ENCODE measurements at places on chromosomes 1 and 21.

DNA sequence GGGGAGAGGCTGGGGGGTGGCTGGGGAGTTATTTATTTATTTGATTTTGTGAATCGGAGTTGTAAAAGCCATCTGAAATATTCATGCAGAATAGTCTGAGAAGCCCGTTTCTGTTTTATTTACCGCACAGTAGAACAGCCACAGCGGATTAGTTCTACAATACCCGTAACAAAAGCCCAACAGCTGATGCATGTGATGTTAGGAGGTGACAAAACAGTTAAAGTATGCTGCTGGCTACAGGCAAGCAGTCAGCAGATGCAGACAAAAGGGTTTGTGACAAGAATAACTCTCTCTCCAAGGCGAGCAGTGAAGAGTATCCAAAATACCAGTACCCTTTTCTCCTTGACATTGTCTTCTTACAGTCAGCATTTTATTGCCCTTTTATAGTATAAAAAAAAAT is 42.0 kb downstream of the PROX1 start:
- DNase-seq = no peak

DNA sequence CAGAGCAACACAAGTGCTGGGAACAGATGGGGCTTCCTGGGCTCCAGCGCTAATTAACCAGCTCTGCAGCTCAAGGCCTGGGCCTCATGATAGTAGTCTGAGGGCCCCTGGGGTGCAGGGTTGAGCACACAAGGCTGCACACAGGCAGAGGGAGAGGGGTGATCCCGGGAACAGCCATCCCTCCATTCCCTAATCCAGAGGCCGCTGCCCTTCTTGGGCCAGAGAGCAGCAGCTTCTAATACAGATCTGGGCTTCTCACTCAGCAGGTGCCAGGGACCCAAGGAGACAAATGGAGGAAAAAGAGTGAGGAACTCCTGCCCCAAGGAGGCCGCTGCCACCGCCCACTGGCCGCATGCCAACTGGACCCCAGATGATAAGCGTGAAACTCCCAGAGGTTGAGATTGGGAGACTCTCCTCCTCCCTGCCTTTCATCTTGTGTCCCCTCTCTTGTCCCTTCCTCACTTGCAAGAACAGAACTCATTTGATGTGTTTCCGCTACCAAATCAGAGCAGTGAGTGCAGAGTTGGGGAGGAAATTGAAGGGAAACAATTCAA is 58.0 kb upstream of the IFNAR2 start:
- DNase-seq = no peak

DNA sequence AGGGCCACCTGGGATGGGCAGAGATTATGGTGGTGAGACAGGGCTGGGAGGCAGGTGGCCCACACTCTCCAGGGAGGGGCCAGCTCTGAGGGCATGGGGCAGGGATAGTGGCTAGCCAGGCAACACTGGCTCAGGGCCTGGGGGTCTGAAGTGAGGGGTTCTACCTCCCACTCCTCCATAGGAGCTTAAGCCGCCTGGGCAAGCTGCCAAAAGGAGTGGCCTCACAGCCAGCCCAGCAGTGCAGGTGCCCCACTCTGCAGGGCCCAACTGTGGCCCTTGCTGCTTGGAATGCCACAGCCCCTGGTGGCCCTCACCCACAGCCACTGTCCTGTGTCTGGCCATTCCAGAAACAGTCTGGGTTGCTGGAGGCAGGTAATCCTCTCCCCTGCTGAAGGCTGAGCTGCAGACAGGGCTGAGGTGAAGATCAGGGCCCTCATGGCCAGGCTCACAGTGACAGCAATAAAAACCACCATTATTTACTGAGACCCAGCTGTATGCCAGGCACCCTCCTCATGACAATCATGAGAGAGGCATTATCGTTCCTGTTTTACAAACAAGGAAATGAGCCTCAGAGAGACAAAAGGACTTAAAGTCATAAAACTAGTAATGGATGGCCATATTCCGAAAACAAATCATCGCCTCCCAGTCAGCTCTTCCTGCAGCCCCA is 31.0 kb downstream of the KIF21B start:
- DNase-seq = no peak

GRCh38 chr1:91308544-91308943 is 96.1 kb downstream of the HFM1 start:
- no peak for DNase-seq

DNA sequence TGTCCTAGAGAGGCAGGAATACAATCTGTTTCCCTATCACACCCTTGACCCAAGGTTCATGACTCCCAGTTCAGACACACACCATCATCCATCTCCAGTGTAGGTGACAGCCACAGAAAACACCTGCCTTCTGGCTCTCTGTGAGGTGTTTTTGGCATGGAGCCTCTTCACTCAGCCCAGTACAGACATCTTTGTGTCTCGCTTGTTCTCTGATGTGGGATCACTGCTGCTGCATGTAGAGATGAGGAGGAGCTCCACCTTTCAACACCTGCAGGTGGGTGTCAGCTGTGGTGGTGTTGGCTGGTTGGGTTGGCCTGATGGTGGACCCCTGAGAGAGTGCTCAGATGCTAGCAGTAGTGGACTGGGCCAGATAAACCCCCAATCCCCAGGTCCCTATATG is 916.7 kb upstream of the B3GALT2 start:
- DNase-seq = no peak

GRCh38 chr1:205343431-205344065 is 13.2 kb downstream of the KLHDC8A start:
- DNase-seq = no peak

- no peak for DNase-seq
Observed at GRCh38 chr1:205783904-205784303, 8.6 kb upstream of the RAB29 start.

- DNase-seq = no peak
Observed at GRCh38 chr1:157137408-157138219, 581 bp downstream of the ETV3 start.

- no peak for DNase-seq
Observed at GRCh38 chr1:201004732-201005131, 18.8 kb downstream of the KIF21B start.

DNA sequence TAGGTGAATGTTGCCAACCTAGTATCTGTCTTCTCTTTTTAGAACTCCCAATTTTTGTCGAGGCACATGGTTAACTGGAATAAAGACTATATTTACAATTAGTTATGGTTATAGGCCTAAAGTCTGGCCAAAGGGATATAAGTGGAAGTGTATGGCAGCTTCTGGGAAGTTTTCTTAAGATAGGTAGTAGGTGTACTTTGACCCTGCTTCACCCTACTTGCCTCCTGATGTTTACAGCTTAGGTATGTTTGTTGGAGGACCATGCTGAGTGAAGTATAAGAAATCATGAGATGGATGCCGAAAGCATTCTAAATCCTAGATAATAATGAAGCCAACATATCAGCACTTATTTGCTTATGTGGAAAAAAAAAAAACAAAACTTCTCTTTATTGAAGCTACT is 272.1 kb downstream of the S1PR1 start:
- DNase-seq = no peak

DNA sequence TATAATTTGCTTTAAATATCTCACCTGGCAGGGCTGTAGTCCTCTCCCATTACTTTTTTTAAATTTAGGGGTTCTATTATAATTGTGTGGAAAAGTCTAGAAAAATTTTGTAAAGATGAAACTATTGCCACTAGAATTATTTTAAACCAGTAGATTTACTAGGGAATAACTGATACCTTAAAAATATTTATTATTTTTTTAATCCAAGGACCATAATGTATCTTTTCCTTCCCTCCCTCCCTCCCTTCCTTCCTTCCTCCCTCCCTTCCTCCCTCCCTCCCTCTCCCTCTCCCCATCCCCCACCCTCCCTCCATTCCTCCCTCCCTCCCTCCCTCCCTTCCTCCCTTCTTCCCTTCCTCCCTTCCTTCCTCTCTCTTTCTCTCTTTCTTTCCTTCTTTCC is 90.5 kb downstream of the DNM3 start:
- DNase-seq = no peak

DNA sequence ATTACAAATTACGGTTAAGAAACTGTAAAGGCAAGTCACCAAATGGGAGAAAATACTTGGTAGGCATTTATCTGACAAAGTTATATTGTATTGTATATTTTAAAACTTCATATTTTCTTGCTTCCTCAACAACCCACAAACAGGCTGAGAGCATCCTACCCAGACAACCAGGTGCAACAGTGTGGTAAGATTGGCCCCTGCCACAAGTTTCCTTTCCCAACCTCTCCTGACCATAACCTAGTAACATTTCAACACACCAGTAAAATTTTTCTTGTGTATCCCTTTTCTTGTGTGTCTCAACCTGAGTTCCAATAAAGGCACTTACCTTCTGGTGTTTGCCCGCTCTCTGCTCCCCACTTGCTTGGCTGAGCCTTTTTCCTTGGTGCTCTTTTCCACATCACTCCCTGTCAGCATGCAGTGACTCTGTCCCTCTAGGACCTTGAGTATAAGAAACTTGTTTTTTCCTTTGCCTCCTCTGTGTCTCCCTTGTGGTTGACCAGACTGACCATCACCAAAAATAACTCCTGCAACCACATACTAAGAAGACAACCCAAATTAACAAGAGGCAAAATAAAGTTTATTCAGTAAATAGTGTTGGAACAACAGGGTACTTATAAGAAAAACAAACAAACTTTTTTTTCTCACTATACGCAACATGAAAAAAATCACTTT is 40.9 kb downstream of the FCRL3 start:
- DNase-seq = no peak

- no peak for DNase-seq
Observed at GRCh38 chr1:81379430-81379829, 421.3 kb upstream of the ADGRL2 start.

DNA sequence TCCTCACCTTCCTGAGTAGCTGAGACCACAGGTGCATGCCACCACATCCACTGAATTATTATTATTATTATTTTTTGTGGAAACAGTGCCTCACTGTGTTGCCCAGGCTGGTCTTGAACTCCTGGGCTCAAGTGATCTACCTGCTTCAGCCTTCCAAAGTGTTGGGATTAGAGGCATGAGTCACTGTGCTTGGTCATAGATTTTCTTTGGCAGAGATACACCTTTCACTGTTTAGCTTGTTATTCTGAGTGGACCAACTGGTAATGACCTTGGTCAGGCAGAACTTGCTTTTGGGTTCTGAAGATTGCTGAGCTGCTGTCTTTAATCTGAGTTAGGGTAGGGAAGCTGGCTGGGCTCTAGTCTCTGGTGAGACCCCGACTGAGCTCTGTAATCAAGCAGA is 66.8 kb downstream of the DNAH14 start:
- no peak for DNase-seq

GRCh38 chr1:117147856-117148588 is 26.5 kb upstream of the TRIM45 start:
- DNase-seq = no peak

DNA sequence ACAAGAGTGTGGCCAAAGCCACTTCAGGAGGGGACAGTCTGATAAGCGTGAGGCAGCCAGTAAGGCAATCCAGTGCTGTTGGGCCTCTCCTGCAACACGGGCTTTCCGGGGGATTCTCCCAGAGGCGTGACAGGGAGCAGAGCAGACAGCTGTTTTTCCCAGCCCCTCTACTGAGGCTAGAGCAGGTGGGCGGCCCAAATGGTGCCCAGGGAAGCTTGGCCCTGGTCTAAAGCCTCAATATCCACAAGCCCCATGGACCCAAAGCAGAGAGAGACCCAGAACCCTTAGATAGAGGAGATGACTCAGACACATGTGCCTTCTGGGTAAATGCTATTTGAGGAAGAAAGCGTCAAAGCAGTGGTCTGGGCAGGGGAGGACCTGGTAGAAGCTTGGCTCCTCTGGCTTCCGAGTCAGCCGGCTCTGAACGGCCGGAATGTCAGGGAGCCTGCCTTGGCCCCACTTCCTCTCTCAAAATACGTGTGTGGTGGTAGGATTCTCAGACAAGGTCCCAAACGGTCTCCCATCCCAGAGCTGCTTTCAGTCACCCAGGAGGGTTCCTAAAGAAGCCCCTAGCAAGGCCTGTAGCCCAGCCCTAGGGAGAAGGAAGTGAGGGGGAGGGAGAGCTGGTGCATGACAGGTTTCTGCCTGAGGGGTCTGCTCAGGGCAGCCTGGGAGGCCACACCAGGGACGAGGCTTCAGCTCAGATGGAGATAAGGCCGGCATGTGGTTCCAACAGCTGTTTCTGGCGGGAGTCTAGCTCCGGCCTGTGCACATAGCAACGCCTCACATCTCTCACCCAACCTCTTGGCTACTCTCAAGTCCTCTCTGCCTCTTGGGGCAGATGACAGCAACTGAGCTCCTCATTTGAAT is 28.8 kb downstream of the PIK3C2B start:
- DNase-seq = no peak

- DNase-seq = no peak
Observed at GRCh38 chr21:34734696-34735095, 65.9 kb downstream of the CLIC6 start.

- no peak for DNase-seq
Observed at GRCh38 chr1:201594575-201595245, 55.8 kb downstream of the NAV1 start.

DNA sequence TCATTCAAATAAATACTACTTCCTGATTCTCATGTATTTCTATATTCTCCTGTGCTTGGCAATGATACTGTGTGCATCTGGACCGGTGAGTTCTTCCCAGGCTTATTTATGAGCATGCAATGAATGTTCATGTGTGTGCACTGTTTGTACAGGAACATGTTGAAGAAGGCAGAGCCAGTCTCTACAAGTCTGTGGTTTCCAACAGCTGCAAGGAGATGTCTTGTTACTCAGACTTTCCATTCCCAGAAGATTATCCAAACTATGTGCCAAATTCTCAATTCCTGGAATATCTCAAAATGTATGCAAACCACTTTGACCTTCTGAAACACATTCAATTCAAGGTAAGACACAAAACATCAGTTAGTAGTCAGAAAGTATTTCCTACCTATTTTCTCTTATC is 19.1 kb downstream of the FMO1 start:
- DNase-seq = no peak

- DNase-seq = no peak
Observed at GRCh38 chr21:26686278-26686677, 113.2 kb upstream of the CYYR1 start.

DNA sequence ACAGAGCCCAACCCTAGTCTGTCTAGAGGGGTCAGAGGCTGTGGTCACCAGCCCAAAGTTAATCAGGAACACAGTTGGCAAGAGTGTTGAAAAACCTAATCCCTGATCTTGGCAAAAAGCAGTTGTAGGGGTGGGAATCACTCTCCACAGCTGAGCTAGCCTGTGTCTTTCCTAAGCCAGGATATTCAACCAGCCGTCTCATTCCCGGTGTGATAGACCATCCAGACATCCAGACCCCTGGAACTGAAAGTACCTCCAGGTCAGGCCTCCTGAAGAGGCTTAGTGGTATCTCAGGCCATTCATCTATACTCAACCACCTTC is 4.9 kb downstream of the LHX9 start:
- DNase-seq = no peak

- DNase-seq = peak; percentile 38
Observed at GRCh38 chr1:99685516-99686180, 39.7 kb downstream of the PALMD start.

GRCh38 chr1:56835657-56836056 is 16.5 kb upstream of the FYB2 start:
- no peak for DNase-seq

- no peak for DNase-seq
Observed at GRCh38 chr21:45599146-45599581, 44.4 kb upstream of the PCBP3 start.

DNA sequence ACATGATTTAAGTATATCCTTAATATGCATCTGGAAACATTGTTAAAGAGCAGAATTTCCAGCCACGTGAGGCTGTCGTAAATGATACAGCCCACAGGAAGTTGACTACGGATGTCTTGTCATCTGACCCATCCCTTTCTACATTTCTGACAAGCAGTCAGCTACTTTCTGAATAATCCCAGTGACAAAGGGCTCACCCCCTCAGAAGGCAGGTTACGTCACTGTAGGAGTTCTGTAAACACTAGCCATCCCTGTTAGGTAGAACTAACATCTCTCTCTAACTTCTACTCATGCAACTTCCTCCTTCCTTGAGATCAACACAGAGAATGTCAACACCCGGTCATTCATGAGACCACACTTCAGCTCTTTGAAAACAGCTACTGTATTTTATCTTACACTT is 259.2 kb downstream of the GREM2 start:
- no peak for DNase-seq
